ENCODE measurements at places on chromosomes 4 and X.

GRCh38 chr4:118829107-118829506 lies 6.8 kb downstream of the SEC24D start:
- DNase-seq, result no peak

DNA sequence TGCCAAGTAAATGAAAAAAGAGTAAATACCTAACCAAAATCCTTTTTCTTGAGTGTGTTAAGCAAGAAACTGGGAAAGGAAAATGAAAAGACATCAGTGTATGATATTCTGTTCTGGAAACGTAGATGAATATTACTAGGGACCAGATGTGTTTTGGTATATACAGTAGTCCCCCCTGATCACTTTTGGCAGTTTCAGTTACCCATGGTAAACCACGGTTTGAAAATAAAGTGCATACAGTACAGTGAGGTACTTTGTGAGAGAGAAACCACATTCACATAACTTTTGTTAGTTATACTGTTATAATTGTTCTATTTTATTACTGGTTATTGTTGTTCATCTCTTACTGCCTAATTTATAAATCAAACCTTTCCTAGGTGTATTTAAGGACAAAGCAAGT lies 250.9 kb downstream of the TENM3 start:
- DNase-seq, result no peak

DNA sequence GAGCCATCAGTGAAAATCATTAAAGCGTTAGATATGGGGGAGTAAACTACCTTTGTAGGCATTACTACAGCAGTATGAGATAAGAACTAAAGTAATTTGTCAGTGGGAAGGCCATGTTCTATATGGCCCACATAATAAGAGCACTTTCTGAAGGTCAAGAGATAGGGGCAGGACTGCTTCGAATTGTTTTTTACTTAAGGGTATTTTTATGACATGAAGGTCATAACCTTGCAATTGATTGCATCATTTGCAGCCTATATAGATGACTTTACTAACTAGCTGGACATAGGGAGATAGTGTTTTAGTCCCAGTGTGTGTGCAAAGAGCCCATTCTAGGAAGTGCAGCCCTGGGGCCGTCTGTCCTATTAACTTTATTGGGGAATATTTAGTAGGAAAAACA lies 23.6 kb upstream of the GC start:
- no peak for DNase-seq

DNA sequence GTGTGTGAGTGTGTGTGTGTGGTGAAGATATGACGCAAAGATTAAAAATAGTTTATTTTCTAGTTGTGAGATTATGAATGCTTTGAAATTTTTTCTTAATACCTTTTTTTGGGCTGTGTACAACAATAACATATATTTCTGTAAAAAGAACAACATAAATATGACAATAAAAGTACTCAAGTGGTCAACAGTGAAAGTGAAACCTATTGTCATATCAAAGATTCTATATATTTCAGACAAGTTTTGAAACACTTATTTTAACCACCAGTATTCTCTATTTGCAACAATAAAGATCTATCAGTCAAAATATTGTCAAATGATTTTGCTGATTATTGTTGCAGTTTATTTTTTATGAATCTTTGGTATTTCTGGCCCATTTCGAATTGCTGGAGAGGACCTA lies 98.0 kb downstream of the SPOCK3 start:
- DNase-seq, result no peak

- no peak for DNase-seq
Observed at GRCh38 chr4:100268789-100269188, 78.5 kb upstream of the DDIT4L start.

GRCh38 chr4:65510976-65511375 lies 159.3 kb downstream of the EPHA5 start:
- DNase-seq, result no peak

DNA sequence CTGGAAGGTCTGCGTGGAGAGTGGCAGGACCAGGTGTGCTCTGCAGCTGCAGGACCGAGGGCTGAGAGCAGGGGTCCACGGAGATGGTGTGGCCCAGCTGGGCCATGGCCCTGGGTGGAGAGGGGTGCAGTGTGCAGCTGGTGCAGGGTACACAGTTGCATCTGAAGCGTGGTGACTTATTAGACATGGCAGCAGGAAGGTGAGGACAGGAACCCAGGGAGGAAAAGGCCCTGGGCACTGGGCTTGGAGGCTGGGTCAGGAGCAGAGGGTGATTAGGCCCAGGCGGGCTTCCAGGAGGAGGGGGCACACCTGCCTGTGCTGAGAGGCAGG lies 214.6 kb upstream of the PSAPL1 start:
- no peak for DNase-seq

DNA sequence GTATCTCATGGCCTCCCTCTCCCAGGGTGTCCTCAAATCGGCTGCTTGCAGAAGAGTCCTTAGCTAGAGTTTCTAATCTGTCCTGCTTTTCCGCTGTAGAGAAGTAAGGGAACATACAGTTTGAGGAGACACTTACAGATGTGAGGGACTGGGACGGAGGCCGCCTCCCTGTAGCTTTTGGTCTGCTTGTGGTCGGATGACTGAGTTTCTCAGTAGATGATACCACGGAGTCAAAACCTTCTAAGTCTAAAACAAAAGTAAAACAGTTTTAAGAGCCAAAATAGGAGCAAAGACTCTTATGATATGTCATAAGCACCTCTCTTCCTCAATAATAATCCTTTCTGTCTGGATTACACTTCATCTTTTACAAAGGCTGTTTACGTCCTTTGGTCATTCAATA lies 34.5 kb upstream of the MAP3K15 start:
- DNase-seq, result no peak

GRCh38 chr4:64715741-64716140 lies 306.5 kb upstream of the TECRL start:
- DNase-seq, result no peak

DNA sequence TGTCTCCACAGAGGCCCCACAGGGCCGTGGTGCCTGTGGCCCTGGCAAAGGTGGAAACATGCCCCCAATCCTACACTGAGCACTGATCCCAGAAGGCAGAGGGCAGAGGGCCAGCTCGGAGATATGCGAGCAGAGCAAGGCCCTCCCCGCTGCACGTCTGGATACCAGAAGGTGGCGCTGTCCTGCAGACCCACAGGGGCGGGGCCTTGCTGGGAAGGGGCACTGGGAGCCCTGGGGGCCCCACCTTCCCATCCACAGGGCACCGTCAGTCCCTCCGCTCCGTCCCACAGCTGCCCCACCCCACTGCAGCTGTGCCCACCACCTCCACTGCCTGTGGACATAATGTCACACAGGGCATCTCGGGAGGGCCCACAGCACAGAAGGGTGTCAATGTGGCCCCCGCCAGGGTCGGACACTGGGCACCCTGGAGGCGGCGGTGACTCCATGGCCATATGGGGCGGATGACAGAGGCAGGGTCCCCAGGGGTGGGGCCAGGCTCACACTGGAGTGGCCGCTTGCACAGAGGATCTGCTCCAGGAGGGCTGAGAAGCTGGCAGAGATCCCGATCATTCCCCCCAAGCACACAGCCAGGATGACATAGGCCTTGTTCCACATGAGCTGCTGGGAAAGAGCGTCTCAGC lies 4.8 kb downstream of the SLC49A3 start:
- DNase-seq, result peak; percentile 53

DNA sequence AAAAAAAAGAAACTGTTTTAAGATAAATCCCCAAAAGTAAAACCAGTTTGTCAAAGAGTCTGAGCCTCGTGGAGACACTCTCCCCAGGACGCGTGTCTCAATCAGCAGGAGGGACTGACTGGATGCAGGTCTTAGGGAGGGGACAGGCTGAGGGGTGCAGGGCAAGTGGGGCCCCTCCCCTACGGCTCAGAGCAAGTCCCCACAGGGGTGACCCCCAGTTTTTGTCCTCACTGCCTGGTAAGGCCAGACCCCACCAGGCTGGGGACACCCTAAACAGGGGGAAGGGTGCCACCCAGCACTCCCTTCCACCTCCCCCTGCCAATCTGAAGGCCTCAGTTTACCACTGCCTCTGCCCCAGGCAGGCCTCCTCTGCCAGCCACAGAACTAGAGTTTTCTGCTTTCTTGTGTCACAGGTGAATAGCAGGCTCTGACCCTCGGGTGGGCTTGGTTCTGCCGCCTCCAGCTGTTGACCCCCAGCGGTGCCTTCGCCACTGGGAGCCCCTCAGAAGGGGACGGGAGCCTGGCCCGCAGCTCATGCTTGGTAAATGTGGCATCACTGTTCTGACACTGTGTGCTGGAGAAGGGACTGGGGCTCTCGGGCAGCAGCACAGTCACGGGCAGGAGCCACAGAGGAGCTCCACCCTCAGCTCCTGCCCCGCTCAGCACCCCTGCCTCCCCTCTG lies 69.8 kb upstream of the MXD4 start:
- no peak for DNase-seq

DNA sequence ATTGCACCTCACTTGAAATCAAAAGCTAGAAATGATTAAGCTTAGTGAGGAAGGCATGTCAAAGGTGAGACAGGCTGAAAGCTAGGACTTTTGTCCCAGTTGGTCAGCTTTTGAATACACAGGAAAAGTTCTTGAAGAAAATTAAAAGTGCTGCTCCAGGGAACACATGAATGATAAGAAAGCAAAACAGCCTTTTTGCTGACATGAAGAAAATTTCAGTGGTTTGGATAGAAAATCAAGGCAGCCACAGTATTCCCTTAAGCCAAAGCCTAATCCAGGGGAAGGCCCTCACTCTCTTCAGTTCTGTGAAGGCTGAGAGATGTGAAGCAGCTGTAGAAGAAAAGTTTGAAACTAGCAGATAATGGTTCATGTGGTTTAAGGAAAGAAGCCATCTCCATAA lies 150.8 kb downstream of the ADGRL3 start:
- no peak for DNase-seq

DNA sequence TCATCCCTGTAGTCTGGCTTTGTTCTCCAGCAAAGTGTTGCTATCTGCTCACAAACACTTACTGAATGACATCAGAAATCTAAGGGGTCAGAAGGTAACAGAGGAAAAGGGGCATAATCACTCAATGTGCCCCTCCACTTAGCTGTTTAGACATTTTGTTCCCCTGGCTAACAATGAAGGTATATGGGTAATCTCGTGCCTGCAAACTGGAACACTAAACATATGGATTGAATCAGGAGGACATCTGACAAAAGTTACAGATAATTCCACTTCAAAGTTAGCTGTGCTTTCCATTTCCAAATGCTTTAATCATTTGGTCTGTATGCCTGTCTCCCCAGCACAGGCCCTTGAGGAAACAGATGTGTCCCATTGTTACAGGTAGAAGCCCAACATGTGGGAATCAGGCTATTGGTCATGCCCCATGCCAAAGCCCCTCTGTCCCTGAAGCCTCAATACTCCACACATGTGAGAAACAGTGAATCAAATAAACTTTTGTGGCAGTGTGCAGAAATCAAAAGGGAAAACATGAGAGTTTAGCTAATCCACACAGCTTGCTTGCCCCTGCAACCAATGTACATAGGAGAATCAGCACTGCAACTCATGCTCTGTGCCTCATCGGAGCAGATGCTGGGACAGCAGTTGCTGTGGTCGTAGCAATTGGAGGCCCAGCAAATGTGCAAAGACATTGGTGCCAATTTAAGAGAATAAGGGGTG lies 111.7 kb downstream of the RNF150 start:
- no peak for DNase-seq

GRCh38 chr4:44494810-44495701 lies 46.4 kb upstream of the KCTD8 start:
- DNase-seq, result no peak

GRCh38 chrX:9622128-9622527 lies 143.5 kb downstream of the GPR143 start:
- DNase-seq, result no peak

DNA sequence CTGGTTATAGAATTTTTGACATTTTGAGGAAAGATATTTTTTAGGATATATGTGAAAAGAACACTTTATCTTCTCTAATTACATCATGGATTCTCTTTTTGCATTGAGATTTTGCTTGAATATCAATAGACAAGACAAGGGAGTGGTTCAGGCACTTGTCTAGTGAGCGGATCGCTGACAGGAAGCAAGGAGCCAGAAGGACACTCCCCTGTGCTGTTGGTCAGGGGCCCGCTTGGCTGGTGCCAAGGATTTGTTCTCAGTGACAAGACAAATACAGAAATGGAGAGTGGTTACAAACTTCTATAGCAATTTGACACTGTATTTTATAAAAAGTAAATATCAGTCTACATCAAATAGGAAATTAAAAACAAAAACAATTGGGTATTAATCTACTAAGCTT lies 60.0 kb downstream of the SLC9B1 start:
- no peak for DNase-seq

DNA sequence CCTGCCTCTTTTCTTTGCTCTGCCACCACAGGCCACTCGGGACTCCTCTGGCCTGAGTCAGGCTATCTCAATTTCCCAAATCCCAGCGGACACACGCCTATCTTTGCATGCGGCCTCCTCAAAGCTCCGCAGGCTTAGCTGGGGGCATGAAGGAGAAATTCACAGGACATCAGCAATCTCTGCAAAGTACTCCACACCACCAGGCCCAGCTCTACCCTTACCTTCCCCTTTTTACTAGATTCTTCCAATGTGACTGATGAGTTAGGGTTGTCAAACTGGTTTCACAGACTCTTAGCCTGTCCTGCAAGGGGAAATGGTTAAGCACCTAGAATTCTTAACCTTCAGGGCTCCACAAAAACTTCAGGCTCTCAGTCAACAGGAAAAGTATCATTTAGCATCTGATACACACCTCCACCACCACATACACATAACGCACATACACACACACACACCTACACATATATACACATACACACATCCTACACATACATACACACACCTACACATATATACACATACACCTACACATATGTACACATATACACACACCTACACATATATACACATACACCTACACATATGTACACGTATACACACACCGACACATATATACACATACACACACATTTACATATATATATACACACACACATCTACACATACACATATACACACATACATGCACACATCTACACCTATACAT lies 349.1 kb downstream of the ANK2 start:
- no peak for DNase-seq

DNA sequence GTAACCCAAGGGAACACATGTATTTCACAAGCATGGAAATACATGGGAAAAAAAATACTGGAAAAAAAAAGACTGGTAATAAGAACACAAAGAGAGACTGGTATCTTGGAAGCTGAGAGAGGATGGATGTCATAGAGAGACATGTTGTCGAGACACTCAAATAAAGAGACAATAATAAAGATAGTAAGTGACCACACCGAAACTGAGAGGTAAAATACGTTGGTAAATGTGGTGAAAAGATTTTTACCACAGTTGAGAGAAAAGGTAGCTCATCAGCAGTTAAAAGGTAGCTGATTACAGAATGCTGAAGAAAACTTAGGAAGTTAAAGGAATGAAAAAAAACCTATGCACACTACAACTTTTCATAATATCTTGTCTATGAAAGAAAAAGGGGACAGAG lies 81.1 kb downstream of the ARAP2 start:
- DNase-seq, result no peak

DNA sequence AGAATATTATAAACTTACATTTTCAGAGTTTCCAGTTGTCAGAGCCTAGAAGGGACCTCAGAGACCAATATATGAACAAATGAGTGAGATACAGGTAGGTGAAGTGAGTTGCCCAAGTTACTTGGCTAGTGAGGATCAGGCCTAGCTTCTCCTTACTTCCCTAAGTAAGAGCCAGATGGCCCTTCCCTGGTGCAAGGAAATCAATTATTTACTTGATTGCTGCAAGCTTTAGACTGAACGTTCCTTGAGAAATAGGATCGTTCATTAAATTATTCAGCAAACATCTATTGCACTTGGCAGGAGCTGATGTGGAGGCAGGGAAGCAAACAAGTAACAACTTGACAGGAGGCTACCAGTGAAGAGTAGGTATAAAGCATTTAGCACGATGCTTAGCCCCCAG lies 117.8 kb downstream of the EFHC2 start:
- no peak for DNase-seq

- DNase-seq, result no peak
Observed at GRCh38 chrX:70497026-70497425, 52.4 kb downstream of the DLG3 start.

GRCh38 chr4:45946699-45947098 lies 177.2 kb downstream of the GABRG1 start:
- no peak for DNase-seq

Measured in endothelial cell of umbilical vein (primary cell).